ENCODE measurements at places on chromosomes 3 and 15.

DNA sequence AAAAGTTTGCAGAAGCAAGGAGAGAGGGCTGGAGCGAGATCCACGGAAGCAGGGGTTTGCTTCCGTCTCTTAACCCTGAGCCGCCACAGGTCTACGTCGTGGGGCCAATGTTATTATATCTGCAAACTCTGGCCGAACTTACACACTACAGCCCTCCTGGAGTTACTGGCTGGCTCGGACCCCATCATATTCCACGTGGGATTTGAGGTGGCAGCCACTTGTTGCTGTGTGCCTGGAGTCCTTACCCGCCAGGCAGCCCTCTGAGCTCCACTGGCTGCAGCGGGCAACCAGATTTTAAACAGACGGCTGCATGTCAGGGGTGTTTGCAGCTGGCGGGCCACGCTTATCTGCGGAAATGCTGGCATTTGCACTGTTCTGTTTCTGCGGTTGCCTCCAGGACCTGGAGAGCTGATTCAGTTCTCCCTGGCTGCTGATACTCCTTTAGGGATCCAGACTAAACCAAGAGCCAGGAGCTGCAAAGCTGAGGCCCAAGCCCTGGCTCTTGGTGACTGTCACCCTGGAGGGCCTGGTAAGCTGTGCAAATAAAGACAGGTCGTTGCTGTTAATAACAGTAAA is 34.7 kb downstream of the TM2D3 start:
- DNase-seq, result no peak

- no peak for DNase-seq
These were observed 57.1 kb downstream of the CCDC33 start for GRCh38 chr15:74293021-74293810.

- no peak for DNase-seq
These were observed 173.8 kb downstream of the RPLP1 start for GRCh38 chr15:69626095-69627066.

DNA sequence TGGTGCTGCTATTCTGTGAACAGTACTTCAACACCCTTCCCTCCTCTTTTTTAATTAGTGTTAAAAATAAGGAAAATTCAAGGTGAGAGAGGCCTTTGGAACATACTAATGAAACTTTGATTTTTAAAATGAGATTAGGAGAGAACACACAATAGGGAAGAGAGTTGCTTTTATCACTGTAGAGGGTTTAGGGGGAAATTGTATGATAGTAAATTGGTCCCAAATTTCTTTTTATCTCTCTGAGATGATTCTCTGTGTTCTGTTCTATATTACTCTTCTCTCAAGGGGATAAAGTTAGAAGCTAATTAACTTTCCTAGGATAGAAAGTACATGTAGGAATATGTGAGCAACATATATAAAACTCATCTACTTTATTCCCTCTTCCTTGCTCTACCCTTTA is 40.8 kb downstream of the ZFAND6 start:
- no peak for DNase-seq

DNA sequence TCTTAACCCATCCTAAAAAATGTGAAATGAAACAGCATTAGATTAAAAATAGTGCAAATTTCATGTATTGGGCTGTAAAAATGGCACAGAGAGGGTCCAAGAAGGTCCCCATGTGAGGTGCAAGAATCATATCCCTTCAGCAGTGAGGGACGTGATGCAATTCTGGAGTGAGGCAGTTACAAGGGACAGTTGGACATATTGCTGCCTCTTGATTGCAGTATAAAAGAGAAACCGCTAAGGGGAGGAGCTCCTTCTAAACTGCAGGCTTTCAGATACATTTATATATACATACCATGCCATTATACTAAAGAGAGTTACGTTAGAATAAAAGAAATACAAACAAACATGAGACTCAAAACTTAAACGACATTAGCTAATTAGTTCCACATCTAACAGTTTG is 304.2 kb upstream of the CTNNB1 start:
- no peak for DNase-seq

DNA sequence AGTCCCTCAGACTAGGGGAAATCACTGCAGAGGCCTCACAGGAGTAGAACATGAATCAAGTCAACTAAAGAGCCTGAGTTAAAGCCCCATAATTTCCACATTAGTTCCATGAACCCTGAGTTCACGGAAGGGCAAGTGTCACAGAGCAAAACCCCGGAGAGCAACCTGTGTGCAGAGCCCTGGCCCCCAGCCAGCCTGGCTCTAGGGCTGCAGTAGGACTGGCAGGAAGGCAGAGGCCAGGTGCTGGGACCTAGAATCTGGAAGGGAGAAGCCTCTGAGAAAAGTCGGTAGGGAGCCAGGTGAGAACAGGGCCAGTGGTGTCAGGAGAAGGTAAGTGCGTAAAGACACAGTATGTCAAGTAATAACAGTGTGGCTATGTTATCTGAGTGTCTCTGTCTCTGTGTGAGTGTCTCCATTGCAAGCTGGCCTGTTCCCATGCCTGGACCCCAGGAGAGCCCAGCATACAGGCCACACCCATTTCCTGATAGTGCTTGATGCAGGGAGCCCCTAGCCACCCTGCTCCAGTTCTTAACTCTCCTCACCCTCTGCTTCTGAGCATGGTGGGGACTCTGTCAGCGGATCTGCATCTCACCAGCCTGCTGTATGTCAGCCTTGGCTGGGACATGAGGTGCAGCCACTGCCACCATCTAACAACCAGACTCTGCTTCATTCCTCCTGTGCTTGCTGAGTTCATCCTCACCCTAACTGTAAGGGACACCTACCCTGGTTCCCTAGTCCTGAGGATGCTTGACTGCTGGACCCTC is 11.3 kb upstream of the MANF start:
- DNase-seq, result no peak

DNA sequence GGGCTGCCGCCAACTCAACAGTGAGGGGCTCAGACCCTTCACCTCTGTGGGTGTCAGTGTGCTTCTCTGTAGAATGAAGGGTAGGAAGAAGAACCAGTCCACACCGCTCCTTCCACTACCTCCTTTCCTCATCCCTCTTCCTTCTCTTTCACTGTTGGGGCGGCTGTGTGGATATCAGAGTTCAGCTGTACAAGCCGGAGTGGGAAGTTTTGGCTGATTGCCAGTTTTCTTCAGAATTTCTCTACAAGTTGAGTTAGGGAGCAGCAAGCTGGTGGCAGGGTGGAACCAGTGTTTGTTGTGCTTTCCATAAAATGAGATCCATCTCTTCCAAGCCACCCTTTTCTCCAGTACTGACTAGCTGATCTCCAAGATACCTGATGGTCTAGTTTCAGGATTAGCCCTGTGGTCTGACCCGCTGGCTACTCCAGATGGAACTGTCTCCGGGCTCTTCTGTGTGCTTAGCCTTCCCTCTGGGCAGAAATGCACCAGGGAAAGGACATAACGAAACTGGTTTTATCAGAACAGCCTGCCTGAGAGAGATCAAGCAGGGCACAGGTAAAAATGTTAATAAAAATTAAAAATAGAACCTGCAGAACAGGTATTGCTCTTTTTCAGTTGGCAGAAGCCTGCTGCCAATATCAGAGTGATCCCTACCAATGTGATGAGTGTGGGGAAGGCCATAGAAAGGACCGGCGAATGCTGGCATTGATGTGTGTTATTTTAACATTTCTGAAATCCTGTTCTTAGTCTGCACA is 169.9 kb upstream of the TSC22D2 start:
- no peak for DNase-seq

DNA sequence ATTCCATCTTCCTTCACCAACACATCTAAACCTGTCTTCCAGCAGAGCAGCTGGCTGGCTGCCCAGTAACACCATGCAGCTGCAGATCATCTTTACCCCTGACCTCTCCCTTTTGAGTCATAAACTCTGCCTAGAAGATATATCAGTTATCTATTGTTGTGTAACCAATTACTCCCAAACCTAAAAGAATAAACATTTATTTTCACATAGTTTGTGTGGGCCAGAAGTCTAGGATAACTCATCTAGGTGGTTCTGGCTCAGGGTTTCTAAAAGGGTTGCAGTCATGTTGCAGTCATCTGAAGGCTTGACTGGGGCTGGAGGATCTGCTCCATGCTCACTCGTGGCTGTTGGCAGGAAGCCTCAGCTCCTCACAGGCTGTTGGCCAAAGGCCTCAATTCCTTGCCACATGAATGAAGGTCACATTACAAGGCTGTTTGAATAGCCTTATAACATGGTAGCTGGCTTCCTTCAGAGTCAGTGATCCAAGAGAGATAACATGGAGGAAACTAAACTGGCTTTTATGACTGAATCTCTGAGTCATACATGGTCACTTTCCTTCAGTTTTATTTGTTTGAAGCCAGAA is 92.8 kb downstream of the GOLIM4 start:
- no peak for DNase-seq

GRCh38 chr15:50229336-50229735 is 36.2 kb downstream of the HDC start:
- DNase-seq, result no peak

DNA sequence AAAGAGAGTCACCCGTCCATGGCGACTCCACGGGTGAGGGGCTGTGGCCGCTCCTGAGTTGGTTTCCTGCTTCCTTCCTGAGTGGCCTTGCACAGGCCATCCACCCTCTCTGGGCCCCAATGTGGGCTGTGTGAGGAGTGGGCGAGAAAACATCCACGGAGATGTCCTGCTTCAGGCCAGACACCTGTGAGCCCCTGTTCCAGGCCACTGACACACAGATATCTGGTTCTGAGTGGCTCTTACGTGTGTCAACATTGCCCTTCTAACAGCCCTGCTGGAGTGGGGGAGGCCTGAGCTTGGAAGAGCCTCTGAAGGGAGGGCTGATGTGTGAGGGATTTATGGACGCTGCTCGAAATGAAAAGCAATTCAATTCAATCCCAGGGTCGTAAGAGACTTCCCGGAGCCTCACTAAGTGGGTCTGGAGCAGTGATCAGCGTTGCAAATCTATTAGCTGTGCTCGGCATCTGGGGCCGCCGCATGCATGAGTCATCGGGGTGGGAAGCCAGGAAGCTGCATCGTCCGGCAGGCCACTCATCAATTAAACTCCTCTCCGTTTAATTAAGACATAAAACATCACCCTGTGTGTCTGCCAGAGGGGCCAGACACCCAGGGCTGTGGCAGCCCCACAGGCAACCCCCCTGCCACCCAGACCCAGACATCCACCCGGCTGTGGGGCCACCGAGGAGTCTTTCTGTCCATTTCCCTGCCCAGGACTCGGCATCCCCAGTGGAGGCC is 20.0 kb upstream of the PRR23E start:
- DNase-seq, result no peak

- no peak for DNase-seq
These were observed 23.5 kb downstream of the NR1D2 start for GRCh38 chr3:23968463-23969184.

DNA sequence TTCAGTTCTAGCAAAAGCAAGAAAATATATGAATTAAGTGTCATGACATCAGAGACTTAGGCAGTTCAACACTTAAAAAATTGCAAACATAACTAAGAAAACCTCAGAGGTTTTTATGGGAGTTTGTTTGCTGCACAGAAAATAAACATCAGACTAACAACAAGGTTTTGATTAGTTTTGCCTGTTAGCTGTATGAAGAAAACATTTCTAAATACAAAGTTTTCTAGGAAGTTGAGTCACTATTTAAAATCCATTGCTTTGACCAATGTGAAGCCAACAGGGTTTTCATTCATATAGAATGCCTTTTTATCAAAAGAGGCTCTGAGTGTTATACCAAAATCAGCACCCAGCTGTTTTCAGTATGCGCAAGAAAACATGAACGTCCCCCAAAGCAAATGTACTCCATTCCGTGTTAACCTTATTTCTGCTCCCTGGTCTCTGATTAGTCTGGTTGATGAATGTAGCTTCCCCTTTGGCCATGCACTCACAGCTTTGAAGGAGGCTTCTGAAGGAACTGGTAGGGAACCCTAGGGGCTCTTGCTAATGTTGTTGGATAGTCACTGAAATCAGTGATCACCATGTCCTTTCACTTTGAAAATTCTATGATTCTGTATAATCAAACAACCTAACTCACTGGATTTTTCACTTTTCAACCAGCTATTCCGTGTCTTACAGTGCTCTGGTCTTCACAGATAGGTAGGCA is 89.6 kb upstream of the TSEN2 start:
- no peak for DNase-seq

- no peak for DNase-seq
These were observed 48.3 kb downstream of the MEF2A start for GRCh38 chr15:99613887-99614647.

DNA sequence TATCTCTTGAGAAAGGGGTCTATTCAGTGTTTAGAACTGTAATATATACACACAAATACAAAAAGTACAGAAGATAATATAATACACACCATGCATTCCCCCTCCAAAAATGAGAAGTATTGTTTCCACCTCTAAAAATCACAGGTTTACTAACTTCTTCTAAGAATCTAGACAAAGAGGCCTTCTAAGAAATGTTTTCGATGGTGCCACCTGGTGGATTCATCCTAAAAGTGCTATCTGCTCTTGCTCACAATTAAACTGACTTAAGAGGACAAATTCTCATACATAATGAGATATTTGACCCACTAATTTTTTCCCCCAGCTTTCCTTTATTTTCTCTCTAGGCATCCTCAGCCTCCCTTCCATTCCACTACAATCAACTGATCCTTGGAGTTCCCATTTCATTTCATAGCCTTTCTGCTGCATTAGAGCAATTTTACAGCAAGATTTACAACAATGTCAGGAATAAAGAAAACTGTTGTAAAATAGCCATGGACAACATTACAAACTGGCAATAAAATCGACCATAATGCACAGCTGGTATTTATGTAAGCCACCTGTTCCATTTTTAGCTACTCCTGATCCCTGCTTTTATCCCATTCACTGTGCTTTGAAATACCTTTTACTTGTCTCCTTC is 124.6 kb downstream of the ARRDC4 start:
- no peak for DNase-seq

GRCh38 chr3:54861248-54862067 is 66.4 kb downstream of the LRTM1 start:
- DNase-seq, result no peak

DNA sequence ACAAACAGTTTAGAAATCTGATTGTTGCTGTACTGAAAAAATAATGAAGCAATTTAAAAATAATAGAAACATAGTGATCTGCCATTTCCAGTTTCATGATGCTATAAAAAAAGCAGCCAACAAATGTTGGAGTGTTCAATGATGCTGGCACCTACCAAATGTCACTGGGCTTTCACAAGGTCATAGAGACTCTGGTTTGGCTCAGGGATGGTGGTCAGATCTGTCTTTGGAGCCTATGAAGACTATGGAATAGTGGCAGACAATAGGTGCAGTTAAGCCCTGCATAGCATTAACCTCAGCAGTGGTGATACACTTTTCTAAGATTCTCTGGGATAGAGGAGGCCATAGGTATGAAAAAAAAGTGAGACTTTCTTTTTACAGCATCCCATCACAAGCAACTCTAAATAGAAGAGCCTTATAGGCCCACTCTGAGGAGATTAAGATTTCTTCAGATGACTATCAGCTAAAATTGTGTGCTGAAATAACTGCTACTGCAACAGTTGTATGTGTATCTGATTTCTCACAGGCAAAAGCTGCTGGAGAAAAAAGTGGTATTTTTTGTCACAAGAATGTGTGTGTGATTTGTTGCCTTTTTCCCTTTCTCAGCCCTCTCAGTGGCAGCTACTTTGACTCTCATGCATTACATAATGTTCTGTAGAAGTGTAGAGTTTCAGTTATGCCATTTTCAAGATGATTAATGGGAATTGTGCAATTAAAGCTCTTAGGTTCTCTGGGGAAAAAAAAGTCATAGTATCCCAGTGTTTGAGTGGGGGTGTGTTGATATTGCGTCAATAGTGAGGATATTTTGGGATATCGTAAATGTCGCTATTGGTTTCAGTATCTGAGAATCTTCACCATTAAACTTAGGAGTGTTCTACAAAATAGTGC is 137.4 kb downstream of the MBNL1 start:
- no peak for DNase-seq
